Activated T-cell treated with anti-CD3 and anti-CD28 coated beads, Interleukin-2, amount 50 U/mL, for 48 hours (primary cell): ENCODE measurements at places on chromosomes 1 and 21.

DNA sequence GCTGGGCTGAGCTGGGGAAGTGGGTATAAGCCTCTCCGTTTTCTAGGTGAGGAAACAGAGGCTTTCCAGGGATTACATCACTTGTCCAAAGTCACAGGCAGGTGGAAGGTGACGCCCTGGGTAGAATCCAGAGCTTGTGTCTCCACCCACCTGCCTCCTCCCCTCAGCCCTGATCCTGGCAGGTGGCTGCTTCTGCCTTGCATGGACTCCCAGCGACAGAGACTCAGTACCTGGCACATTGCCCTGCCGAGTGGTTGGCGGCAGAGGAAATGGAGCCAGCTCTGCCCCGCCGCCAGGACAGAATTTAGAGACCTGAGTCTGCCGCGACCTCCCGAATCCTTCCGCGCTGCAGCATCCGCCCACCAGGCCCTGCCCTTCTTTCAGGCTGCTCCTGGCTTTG, 2.1 kb downstream of the PLA2G2E start:
- DNase-seq = no peak

DNA sequence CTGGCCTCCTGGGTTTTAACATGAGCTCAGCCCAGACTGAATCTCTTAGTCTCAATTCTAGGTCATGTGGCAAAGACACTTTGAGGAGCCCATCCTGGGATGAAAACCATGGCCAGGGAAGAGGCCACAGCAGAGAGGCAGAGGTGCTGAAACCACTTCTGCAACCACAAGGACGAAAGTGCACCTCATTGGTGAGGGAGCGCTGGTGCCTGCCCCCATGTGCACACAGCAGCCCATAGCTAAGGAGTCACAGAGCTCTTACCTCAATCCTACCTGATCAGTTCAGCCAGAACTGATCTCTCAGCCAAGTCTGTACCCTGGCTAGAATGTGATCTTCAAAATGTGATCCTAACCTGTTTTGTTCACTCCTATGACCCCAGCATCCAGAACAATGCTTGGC, 32.9 kb upstream of the SRP9 start:
- DNase-seq = no peak

- DNase-seq = no peak
Observed at GRCh38 chr1:171032822-171033702, 57.6 kb upstream of the FMO3 start.

GRCh38 chr1:29675481-29676263, 439.4 kb downstream of the PTPRU start:
- peak; percentile 6 for DNase-seq

GRCh38 chr1:199184180-199184579, 545.3 kb downstream of the PTPRC start:
- no peak for DNase-seq

DNA sequence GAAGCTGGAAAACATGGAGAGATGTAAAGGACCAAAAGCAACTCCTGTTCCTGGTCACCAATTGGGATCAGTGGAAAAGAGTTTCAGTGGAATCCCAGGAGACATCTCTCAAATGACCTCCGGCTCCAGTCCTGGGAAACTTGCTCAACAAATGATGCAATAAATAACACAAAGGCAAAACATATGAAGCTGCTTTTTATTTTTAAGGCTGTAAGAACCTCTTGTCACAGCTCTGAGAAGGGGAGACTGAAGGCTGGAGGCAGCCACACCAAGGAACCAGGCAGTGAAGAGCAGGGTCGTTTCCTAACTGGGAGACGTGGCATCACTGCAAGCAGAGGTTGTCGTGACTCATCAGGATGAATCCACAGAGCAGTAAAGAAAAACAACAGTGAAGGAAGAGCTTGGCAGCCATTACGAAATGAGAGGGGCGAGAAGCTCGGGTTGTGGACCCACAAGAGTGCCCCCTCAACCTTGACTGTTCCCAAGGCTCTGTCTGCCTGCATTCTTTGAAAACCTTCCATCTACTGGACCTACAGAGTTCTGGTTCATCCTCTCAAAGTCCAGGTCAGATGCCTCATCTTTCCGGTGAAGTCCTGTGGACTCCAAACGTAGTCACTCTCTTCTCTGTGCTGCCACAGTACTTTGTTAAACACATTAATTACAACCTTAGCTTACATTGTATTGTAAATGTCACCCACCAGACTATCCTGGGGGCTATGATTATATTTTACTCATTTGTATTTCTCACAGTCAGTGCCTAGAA, 32.1 kb downstream of the JAK1 start:
- DNase-seq = no peak

DNA sequence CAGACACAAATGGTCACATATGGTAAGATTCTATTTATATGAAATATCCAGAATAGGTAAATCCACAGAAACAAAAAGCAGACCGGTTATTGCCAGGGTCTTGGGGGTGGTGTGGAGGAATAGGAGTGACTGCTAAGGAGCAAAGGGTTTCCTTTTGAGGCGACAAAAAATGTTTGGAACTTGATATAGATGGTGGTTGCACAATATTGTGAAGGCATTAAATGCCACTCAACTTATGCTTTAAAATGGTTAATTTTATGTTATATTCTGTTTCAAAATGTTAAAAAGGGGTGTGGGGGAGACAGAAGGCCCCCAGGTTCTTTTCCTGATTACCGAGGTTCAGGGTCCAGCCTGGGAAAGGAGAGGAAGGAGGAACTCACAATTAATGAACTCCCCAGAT, 304.4 kb downstream of the RRAGC start:
- no peak for DNase-seq

DNA sequence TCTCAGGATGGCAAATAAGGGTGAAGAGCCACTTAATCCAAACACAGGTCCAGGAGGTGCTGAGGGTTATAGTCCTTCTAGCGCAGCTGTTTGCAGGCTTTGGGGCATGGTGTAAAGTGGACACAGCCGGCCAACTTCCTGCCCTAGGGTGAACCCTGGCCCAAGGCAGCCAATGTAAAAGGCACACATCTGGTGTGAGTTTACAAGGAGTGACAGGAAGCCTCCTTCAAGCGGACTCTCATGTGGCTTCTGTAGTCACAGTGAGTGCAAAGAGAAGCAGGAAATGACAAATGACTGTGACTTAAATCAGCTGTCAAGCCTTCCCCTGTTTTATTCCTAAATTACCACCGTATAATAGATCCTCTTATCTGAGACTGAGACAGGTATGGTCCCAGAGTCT, 213.0 kb downstream of the CRB1 start:
- peak; percentile 22 for DNase-seq

GRCh38 chr1:245166471-245166885, 11.7 kb downstream of the KIF26B start:
- no peak for DNase-seq

- DNase-seq = no peak
Observed at GRCh38 chr1:226041419-226041818, 21.1 kb upstream of the H3-3A start.

- DNase-seq = peak; percentile 60
Observed at GRCh38 chr1:41493117-41493536, 8.6 kb upstream of the EDN2 start.

GRCh38 chr1:67441739-67442281, 11.6 kb upstream of the SERBP1 start:
- no peak for DNase-seq

DNA sequence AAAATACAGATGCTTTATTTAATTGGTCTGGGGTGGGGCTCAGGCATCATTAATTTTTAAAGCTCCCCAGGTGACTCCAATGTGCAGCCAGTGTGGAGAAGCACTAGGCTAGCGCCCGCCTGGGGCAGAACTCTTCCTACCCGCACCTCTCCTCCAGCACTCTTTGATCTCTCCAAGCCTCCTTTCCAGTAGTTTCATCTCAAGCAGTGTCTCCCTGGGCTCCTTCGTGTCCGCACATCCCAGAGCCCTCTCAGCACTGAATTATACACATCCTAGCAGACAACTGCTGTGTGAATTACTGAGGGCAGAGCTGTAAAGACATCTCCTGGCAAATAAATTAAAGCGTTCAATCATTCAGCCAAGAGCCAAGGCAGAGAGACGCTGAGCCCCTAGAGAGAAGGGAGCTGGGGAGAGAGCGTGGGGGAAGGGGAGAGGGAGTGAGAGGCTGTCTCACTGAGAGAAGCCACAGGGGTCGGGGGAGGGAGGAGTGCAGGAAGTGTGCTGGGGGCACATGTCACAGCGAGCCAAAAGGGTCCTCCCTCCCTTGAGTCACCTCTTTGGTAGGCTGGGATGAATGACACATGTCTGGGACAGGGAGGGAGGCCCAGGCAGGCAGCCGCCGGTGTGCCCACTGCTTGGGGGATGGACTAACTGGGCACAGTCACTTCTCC, 21.0 kb upstream of the PARP1 start:
- DNase-seq = peak; percentile 34

DNA sequence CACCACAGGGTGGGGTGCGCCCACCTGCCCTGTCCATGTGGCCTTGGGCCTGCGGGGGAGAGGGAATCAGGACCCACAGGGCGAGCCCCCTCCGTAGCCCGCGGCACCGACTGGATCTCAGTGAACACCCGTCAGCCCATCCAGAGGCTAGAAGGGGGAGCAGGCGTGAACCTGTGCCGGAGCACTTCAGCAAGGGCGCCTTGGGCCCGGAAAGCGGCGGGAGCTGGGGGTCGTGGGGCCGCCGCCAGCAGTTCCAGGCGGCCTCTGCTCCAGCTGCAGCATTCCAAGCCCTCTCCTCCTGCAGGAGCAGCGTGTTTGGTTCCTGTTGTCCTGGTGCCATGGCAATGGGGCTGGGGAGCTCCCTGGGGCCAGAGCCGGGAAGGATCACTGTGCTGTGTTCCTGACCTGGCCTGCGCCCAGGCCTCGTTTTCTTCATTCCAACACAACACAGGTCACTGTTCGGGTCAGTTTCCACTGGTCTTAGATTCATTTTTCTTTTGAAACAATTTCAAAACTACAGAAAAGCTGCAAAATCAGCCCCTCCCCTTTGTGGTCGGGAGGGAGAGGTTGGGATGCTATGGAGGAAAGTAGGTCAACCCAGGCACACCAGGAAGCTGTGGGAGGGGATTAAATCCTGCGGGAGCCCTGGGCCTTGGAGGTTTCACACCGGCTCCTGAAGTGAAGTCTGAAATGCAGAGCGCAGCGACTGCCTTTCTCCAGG, 18.8 kb downstream of the SLX9 start:
- no peak for DNase-seq

- DNase-seq = no peak
Observed at GRCh38 chr1:177975588-177976495, 6.0 kb upstream of the SEC16B start.

- no peak for DNase-seq
Observed at GRCh38 chr1:42133809-42134526, 19.2 kb upstream of the GUCA2B start.

GRCh38 chr1:18861082-18861481, 1.6 kb upstream of the TAS1R2 start:
- no peak for DNase-seq

GRCh38 chr1:5232537-5232936, 578.1 kb downstream of the AJAP1 start:
- DNase-seq = no peak

GRCh38 chr1:78070210-78070609, 24.4 kb downstream of the GIPC2 start:
- DNase-seq = no peak

DNA sequence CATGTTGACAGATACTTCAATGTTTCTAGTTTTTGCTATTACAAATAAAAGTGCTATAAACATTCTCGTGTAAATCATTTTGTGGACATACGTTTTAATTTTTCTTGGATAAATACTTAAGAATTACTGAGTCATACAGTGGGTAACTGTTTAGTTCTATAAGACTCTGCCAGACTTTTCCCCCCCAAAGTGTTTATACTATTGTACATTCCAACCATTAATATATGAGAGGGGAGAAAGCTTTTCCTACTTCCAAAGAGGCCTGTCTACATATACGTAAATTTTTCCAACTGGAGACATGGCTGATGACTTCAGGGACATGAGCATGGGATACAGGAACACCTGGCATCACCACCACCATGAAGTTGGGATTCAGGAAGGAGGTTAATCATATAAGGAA, 17.0 kb upstream of the REG4 start:
- no peak for DNase-seq

DNA sequence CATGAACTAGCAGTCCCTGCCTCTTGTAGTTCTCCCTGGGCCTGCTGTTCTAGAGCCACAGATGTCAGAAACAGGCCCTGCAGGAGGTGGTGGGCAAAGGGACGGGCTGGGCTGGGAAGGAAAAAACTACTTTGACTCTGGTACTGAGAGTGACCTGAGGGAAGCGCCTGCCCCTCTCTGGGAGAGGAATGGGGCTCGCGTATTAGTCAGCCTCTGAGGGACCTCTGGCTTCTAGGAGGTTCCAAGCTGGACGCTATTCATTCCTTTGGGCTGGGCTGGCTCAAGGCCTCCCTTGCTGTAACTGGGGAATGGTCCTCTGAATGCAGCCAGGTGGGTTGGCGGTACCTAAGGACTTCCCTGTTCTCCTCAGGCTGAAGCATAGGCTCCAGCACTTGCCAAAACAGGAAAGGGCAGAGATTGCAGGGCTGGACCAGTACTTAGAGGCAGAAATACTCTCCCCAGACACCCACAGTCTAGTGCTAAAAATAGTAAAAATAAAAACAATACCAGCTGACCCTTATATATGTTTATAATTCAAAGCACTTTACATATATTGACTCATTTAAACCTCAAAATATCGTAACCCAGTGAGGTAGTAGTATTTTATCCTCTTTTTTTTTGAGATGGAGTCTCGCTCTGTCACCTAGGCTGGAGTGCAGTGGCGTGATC, 7.1 kb downstream of the POMGNT1 start:
- DNase-seq = no peak

DNA sequence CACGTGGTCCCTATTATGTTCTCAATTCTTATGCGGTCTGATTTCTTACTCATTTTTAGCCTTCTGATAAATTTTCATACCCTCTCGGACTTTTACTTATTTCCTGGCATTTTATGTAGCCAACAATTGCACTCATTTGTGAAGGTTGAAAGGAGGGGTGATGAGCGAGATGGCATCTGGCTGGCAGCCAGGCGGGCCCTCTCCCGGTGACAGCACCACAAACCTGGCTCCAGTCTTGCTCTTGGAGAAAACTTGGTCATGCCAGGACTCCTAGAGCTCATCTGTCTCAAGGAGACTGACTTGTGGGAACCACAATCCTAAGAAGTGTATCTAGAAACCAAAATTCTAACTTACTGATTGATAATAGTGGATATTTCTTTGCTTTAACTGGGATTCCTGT, 14.6 kb upstream of the AHCTF1 start:
- DNase-seq = no peak

- no peak for DNase-seq
Observed at GRCh38 chr1:4306559-4307467, 347.6 kb upstream of the AJAP1 start.

- DNase-seq = no peak
Observed at GRCh38 chr1:175198332-175198731, 5.8 kb upstream of the KIAA0040 start.

DNA sequence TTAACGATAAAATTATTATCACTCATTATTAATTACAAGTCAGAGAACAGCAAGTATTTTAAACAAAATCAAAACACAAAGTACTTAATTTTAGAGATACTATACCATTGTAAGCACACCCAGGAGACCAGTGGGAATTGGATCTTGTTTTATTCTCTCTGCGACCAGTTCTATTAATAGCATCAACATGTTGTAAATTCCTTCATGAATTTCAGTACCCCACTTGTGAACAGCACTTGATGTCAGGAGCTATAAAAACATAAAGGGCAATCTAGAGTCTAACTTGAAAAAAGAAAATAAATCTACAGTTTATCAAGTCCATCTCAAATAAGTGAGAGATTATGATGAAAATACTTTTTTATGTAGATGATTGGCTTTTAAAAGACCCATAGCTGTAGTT, 42.9 kb downstream of the USP24 start:
- DNase-seq = no peak
